Smooth muscle cell of trachea (primary cell): ENCODE measurements at places on chromosomes 7 and 10. TPM values are rescaled to one million over a fixed set of nuclear protein-coding genes. Genes with fewer than 3 reads are reported as not detected.

The SFTPA1 gene
- not detected in 2 replicates for total RNA-seq

The CRCP gene
- 31.1 and 38.2 TPM in 2 replicates for total RNA-seq

The TACR2 gene
- not detected in 2 replicates for total RNA-seq

The SHTN1 gene
- 0.99 and 3.2 TPM in 2 replicates for total RNA-seq
